ENCODE measurements at places on chromosomes 6 and 20.

- no peak for DNase-seq
Measured at GRCh38 chr20:21513881-21514540, at the start of gene NKX2-2. NKX2-2 (minus strand) TSS chr20:21514064; CDS start chr20:21513669, 395 bp downstream.

DNA sequence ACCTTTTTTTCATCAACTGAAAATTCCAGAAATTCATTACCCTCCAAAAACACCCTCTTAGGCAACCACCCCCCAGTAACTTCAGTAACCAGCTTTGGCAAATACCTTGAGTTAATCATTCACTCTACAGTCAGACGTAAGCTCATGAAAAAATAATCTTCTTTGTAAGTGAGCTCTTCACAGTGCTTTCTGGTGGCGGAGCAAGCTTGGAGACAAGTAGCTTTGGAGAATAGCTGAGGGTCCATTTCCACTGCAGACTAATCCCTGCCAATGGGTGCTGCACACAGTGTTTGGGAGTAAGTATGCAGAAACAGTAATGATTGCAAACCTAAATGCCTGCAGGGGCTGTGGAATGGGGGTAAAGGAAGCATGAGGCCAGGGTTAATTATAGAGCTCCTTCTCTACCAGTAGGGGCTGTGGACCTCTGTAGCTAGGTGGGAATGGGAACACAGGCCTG is 56.8 kb upstream of the HINT3 start:
- no peak for DNase-seq

- no peak for DNase-seq
Measured at GRCh38 chr6:118537574-118537973, 10.5 kb upstream of the PLN start.

- DNase-seq: no peak
Measured at GRCh38 chr6:104705095-104705707, 154.5 kb downstream of the HACE1 start.

GRCh38 chr20:32993496-32994050 is 10.7 kb downstream of the SUN5 start:
- DNase-seq: no peak

GRCh38 chr20:19835533-19836222 is 77.6 kb downstream of the RIN2 start:
- no peak for DNase-seq

DNA sequence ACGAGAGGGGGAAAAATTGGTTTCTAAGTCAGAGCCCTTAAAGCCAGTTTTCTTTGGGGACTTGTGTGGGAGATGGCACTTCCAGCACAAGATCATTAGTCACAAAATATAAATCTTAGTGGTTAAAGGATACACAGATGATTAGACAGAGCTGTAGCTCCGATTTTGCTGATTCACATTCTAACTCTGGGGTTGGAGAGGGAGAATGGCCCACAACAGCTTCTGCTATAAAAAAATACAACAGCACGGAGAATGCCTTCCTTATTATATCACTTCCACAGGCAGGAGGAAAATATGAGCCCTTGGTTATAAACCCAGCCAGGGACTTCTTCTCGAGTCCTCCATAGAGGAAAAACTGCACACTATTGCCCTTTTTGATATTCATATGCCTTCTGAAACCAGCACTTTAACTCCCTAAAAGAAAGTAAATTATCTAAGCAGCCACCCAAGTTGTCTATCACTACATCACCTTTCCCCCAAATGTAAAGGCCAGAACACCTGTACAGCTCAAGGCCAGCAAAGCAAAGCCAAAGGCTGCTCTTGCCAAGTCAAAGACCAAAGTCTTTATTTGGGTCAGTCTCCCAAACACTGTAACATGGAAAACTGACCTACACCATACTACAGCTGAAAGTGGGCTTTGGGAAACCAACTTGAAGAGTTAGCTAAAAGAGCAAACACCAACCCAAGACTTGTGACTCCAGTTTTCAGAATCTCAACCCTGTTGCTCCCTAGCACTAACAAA is 10.4 kb downstream of the MRPL14 start:
- no peak for DNase-seq

GRCh38 chr20:56779452-56780143 is 150.5 kb downstream of the TFAP2C start:
- DNase-seq: no peak

GRCh38 chr6:125831659-125832058 is 40.9 kb downstream of the NCOA7 start:
- DNase-seq: no peak

DNA sequence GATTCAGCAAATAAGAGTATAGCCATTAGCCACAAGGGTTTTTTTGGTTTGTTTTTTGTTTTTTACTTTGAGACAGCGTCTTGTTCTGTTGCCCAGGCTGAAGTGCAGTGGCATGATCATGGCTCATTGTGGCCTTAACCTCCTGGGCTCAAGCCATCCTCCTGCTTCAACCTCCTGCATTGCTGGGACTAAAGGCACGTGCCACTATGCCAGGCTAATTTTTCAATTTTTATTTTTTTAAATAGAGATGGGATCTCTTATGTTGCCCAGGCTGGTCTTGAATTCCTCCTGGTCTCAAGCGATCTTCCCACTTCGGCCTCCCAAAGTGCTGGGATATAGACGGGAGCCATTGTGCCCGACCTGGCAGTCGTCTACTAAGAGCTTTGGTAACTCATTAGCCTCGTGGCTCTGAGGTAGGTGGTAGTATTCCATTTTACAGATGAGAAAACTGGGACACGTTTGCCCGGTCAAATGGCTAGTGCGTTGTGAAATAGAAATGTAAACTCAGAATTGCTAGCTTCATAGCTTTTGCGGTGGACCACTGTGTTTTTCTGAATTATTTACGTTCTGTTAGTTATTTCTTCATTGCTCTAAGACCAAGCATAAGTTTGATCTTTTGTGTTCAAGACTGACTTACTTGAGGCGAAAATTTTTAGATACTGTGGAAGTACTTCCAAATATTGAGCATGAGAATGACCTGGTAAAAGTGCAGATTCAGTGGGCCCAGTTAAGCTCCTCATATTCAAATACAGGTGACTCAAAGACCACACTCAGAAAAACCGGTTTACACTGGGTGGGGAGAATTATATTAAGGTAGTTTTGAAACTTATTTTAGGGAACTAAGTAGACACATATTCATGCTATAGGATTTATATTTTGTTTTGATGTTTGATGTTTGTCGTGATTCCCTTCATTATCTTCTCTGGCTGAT is 2.1 kb downstream of the PANK2 start:
- no peak for DNase-seq

DNA sequence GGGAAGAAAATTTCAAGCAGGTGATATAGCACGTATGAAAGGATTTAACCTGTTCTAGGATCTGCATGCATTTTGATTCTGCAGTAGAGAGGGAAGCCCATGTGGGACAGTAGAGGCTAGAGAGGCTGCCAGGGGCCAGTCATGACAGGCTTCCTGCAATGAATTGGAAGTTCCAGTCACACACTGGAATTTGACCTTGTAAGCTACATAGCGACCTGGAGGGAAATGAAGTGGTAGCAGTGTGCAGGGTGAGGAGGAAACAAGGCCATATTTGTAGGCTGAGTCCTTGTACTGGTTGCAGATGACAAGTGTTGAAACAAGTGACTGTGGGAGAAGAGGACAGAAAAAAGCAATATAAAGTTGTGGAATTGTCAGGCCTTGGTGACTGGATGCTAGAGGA is 58.6 kb upstream of the OLIG3 start:
- DNase-seq: no peak

GRCh38 chr6:41702089-41702745 is 33.2 kb downstream of the TFEB start:
- no peak for DNase-seq

DNA sequence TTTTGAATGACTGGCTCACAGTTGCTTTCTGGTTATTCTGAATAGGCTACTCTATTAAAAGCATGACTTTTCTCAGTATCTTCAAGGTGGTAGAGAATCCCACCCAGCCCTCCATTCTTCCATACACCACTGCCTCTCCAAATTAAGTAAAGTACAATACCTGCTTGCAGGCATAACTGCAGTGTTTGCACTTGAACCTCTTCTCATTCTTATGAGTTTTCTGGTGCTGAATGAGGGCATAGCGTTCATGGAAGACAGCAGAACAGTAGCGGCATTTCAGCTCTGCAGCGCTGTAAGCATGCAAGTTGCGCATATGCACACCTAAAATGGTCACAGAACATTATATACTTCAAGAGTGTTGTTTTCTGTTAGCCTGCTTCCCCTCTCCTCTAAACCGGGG is 12.5 kb downstream of the CTCFL start:
- DNase-seq: no peak

DNA sequence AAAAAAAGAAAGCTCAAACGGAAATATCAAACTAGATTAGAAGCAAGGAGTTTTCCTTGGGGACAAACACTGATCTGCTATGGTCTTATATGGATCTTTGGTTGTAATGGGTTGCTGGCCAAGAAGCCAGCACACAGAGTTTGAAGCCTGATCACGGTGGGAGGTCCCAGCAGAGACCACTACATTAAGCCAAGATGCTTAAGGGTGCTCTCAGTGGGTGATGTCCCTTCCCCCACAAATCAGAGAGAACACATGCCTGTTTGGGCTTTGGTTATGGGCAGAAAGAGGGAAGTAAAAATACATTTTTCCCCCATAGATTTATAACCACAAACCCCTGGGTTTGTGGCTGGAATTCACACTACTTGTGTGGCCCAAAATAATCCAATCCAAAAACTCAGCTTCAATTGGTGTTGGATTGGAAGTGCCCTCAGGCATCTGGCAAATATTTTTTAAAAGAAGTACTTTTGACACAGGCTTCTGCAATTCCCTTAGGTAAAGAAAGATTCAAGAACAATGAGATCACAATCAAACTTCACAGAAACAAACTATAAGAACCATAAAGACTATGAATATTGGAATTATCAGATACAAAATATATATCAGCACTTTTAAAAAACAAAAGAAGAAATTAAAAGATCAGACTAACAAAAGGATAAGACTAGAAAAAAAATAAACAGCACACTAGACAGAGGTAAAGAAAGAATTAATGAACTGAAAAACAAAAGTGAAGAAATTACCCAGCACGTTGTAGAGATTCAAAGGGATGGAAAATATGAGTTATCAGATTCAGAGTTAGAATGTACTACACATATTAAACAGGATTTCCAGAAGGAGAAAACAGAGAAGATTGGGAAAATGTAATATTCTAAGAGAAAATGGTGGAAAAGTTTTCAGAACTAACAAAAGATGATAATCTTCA is 44.7 kb downstream of the ESF1 start:
- no peak for DNase-seq

DNA sequence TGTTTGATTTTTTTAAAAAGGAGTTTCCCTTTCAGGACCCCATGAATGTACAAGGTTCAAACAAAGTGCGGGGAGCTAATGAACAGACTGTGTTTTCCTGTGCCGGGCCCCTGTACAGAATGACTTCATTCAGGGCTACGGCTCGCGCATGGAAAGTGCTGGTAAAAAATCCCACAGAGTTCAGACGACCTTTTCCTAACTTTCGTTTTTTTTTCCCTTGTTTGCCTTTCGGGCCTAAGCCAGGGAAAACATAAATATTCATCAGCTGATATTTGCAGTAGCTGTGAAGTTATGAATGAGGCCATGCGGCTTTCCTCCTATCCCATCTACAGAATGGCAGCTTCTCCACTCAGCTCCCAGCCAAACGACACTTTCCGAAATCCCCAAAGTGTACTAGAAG is 74.0 kb downstream of the HAO1 start:
- no peak for DNase-seq

DNA sequence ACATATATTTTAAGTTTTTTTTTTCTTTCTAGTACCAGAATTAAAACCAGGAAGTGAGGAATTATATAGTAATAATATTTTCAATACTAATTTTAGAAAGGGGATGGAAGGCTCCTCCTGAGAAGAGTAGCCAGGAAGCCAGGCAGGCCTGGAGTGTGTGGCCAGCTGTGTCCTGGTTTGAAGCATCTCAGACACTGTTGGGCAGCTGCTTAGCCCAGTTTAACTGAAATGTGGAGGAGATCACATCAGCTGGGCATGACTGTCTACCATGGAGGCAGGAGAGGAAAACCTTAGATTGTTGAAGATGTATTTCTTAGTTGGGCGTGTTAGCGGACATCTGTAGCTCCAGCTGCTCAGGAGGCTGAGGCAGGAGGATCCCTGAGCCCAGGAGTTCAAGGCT is 142.2 kb downstream of the ARID1B start:
- no peak for DNase-seq

GRCh38 chr6:67884442-67884841 is 750.6 kb upstream of the ADGRB3 start:
- DNase-seq: no peak

DNA sequence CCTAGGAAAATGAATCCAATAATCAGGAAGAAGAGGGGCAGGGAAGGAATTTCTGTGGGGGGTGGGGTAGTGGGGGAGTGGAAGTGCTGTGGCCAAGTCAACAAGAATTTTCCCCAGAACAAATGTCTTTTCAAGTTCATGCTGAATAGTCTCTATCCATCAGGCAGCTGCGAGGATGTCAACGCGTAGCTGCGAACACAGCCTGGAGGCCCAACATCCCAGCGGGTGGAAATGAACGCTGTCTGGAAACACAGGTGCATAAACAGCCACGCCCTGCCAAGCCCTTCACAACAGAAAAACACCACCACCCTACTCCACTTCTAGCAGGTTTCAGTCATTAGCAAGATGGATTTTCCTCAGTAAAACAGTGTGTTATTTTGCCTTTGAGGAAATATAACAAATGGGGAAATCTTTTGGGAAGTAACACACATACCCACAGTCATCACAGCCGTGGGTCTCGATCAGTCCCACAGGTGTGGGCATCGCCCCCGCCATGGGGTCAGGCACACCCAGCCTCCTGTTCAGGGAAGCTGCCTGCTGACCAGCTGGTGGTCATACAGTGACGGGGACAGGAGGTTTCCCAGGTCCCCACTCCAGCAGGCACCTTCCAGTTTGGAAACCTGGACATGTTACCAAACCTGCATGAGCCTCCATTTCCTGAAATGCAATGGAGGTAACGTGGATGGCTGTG is 112.1 kb upstream of the THBS2 start:
- no peak for DNase-seq

GRCh38 chr6:3844097-3844463 is 5.1 kb upstream of the FAM50B start:
- DNase-seq: no peak

- DNase-seq: no peak
Measured at GRCh38 chr6:98054453-98054852, 771.4 kb upstream of the MMS22L start.

DNA sequence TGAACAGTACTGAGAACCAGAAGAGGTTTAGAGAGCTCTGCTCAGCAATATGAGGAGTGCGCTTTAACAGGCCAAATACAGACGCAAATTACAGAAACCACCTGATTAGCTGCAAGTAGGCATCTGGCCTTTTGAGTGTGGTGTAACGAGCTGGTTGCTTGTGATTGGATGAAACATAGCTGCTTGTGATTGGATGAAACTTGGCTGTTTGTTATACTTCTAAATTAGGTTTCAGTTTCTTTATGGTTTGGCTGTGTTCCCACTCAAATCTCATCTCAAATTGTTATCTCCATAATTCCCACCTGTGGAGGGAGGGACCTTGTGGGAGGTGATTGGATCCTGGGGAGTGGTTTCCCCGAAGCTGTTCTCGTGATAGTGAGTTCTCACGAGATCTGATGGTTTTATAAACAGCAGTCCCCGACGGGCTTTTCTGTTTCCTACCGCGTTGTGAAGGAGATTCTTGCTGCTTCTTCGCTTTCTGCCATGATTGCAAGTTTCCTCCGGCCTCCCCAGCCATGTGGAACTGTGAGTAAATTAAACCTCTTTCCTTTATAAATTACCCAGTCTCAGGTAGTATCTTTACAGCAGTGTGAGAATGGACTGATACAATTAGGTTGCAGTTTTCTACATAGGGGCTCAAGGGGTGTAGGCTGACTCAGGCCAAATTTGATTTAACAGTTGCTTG is 655.9 kb upstream of the MAN1A1 start:
- DNase-seq: no peak

Data from stimulated activated CD8-positive, alpha-beta memory T cell treated with anti-CD3 and anti-CD28 coated beads, Interleukin-4, amount 100 ng/mL, for 24 hours (primary cell).